ENCODE measurements at places on chromosomes 2 and 18.

GRCh38 chr2:26300234-26300925 lies 45.6 kb upstream of the SELENOI start:
- no peak for DNase-seq

GRCh38 chr2:170485254-170486026 lies 229.7 kb upstream of the SP5 start:
- DNase-seq, result no peak

GRCh38 chr2:234378440-234378839 lies 118.4 kb downstream of the ARL4C start:
- DNase-seq, result no peak

- no peak for DNase-seq
Observed at GRCh38 chr2:179788104-179788503, 73.3 kb downstream of the ZNF385B start.

GRCh38 chr18:40415176-40415791 lies 1539.8 kb upstream of the PIK3C3 start:
- no peak for DNase-seq

GRCh38 chr2:105834931-105835330 lies 90.2 kb downstream of the NCK2 start:
- no peak for DNase-seq
